ENCODE measurements at places on chromosomes 5 and 9.

GRCh38 chr5:821504-821903 is 29.3 kb downstream of the ZDHHC11 start:
- DNase-seq, result no peak

GRCh38 chr5:176812269-176813259 is 2.2 kb downstream of the UNC5A start:
- DNase-seq, result no peak

DNA sequence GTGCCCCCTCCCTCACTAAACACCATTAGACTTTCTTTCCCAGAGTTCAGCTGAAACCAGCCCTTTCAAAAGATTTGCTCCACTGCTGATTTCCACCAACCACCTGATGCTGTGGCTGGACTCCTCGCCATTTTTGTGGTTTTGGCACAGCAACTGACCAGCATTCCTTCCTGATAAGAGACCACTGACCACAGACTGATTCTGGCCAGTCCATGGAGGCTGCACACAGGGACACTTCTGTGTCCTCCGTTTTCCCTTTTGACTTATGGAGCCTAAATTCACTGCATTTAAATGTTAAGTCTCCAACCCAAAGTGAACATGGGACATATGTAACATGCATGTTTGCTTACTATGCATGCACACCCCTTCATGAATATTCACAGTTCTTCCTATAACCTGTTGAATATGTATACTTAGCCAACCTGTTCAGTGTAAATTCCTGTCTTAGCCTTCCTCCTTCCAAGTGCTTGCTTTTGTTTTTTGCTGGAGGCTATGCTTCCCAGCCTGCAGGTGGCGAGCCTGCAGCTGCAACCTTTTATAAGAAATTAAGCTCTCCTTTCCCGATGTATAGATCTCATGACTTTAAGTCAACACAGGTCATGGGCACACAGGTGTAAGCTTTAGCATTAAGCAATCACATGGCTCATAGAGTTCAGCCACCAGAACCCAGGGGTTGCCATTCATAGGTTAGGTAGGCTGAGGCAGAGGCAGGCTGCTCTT is 78.7 kb downstream of the ACTL7B start:
- DNase-seq, result no peak

GRCh38 chr9:75238311-75238976 is 150.1 kb downstream of the OSTF1 start:
- peak; percentile 13 for DNase-seq

GRCh38 chr9:91852801-91853347 is 97.2 kb downstream of the ROR2 start:
- no peak for DNase-seq

Measured in hematopoietic multipotent progenitor cell (in vitro differentiated cells).